ENCODE measurements at places on chromosomes 11 and 22. TPM values are rescaled to one million over a fixed set of nuclear protein-coding genes. Genes with fewer than 3 reads are reported as not detected.

GRCh38 chr22:21657360-21658032 is 8.3 kb upstream of the PPIL2 start:
- H3K27ac ChIP-seq = peak overlapping the region; percentile 46
- no peaks in the 10 kb centered on the region for H3K27me3 ChIP-seq
- H3K36me3 ChIP-seq = no peaks in the 10 kb centered on the region
- no peak for DNase-seq
- peaks cover 23% of the 10 kb centered on the region for H3K4me1 ChIP-seq

Gene RIMBP3B
- total RNA-seq = not detected

Gene TRIM49D1
- not detected for total RNA-seq

DNA sequence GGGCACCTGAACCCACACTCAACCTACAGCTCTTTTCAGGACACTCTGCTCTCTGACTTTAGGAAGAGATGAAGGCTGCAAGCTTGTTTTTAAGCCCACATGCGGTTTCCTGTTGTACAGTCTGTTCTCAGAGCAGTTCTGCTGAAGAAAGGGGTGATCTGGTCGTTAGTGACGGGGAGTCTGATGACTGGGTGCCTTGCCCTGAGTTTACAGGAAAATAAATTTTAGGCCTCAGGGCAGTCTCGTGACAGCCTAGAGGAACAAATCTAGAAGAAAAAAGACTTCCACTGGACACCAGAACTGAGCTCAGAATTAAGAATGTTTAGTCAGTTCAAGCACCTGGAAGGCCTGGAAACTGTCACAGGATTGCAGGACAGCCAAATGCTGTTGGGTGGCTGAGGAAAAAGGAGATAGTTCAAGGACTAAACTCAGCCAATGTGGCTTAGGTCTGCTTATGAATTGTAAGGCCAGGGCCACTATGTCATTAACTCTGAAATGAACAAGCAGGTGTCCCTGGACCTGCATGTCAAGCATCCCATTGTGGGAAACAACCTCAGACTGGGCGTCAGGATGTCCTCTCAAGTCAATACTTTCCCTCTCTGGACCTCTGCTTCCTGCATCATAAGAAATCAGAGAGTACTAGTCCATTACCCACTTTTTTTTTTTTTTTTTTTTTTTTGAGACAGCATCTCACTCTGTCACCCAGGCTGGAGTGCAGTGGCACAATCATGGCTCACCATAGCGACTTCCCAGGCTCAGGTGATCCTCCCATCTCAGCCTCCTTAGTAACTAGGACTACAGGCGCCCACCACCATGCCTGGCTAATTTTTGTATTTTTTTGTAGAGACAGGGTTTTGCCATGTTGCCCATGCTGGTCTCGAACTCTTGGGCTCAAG is 5.7 kb downstream of the PIK3IP1 start:
- H3K4me3 ChIP-seq = no peak overlapping the region
- H3K4me1 ChIP-seq = peaks cover 36% of the 10 kb centered on the region
- H3K36me3 ChIP-seq = no peaks in the 10 kb centered on the region

Data from vagina (tissue), 2 donors.